Non-pigmented ciliary epithelial cell (primary cell): ENCODE measurements at places on chromosomes 4 and X.

DNA sequence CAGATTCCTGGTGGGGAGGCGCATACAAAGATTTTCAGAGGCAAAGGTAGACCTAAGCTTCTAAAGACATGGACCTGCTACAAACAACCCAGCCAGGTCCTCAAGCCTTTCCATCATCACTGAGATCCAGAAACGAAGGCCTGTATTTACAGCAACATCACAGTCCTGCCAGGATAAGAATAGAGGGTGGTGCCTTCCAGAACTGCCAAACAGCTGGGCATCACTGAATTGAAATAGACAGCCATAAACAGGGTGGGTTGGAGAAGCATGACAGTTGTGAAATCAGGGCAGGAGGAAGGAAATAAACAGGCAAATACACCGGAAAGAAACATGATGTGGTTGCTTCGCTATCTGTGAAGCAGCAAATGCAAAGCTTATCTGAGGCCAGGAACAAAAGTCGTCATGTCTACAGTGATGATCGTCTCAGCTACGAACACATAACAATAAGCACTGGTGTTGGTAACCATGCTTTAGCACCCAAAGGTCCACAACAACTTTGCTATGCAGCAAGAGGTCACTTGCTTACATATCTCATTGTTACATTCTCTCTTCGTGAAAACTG, 6.7 kb upstream of the TMEM154 start:
- DNase-seq = no peak

DNA sequence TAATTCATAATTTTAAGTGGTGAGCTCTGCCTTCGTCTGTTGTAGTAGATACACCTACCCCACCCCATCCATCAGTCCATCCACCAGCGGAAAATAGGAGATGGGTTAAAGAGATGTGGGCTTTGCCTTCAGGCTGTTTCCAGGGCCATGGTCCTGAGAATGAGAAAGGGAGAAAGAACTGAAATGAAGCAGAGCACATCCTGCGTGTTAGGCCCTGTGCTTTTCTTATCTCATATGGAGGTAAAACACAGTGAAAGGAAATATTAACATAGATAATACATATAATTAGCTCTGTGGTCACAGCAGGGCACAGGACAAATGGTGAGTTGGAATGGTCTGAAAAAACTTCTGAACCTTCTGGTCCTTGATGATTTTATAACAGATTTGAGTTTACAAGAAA, 393.5 kb downstream of the BMPR1B start:
- DNase-seq = no peak

DNA sequence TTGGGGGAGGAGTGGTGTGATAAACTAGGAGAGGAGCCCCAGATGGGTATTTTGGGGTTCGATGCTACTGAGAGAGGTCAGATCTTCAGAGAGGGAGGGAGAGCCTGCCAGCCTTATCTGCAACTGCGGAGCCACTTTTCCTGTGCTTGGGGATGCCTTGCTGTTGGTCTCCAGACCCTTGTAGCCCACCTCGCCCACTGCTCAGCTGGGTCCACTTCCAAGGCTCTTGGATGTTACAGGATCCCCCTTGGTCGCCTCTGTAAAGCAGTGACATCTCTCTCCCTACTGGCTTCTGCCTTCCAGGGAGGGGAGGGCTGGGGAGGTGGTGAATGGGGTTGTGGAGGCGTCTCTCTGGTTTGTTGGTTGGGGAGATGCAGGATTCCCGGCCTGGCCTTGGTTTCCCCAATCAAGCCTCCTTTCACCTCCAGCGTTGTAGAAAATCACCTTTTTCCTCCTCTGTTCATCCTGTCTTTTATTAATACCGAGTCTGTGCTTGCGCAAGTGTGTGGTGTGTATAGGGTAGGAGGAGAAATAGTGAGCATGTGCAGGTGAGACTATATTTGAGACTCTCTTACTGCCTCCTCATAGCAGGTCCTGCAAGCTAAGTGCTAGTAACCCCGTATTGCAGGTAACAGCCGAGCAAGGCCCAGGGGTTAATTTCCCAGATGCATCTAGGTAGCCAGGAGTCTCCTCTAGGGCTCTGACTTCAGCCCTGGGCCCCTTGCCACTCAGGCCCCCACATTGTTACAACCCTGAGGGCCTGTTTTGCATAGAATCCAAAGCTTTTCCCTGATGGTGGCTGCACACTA, 337.4 kb downstream of the ARHGAP10 start:
- DNase-seq = no peak

DNA sequence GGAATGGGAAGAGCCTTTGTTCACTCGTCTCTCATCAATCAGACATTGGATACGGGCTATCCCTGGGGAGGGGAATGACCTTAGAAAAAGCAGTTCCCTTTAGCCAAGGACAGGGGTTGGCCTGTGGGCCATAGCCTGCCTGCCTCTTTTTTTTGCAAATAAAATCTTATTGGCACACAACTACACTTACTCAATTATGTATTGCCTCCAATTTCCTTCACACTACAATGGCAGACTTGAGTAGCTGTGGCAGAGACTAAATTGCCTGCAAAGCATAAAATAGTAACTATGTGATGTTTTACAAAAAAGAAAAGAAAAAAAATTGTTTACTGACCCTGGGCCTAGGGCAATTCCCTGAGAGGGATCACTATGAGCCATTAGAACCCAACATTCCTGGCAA, 23.4 kb downstream of the PPP1R2C start:
- DNase-seq = no peak

GRCh38 chrX:39911278-39911897, 186.4 kb downstream of the BCOR start:
- no peak for DNase-seq

- DNase-seq = no peak
These were observed 29.8 kb downstream of the SGMS2 start for GRCh38 chr4:107854356-107855022.

DNA sequence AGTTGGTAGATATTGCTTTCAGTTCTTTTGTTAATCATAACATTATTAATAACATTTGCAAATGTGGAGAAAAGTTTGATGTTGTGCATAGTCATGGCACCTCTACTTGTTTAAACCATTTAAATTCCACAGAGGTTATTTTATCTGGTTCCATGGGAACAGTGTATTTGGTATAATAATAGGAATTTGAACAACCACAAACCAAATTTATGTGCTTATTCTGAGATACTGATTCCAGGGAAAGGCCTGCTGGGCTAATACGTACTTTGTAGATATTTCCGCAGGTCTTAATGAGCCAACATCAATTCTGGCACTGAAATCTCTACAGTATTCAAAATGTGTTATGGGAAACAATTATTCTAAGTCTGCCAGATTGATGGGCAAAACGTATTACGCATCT, 319.0 kb downstream of the DKK2 start:
- DNase-seq = no peak

GRCh38 chr4:212438-213188, 88.3 kb downstream of the ZNF718 start:
- DNase-seq = peak; percentile 70

GRCh38 chr4:2946812-2947600, 16.2 kb downstream of the NOP14 start:
- no peak for DNase-seq

DNA sequence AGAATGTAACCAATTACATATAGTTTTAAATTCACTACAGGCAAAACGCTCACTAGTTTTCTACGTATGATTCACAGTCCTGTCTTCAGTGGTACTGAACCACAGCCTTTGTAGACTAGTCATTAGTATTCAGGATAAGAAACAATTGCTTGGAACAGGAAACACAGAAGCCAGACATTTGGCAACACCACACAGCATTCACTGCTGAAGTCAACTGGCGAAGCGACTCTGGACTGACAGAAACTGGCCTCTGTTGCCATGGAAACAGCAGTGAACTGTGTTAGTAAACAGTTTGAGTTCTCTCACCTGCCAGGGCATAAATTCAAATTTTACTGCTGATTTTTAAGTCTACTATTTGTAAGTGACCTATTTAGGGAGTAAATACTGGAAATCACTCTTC, 57.6 kb downstream of the MAPK10 start:
- no peak for DNase-seq

GRCh38 chr4:176874721-176875445, 82.2 kb upstream of the VEGFC start:
- DNase-seq = no peak

DNA sequence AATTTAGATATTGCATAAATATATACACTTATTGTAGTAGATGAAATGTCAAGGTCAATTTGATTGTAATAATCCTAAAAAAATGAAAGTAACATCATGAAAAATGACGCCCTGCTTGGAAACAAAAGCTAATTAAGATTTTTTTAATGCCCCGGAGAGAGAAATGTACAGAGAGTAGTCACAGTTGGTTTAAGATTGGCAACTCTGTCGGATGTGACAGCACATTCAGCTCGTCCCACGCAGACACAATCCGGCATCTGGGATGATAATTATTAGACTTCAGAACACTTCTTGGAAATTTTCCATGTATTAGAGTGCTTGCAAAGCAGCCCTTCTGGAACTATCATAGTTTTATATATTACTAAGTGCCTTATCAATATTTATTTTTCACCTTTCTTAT, 478.0 kb downstream of the PDHA2 start:
- no peak for DNase-seq

GRCh38 chr4:90730752-90731151, 603.6 kb downstream of the CCSER1 start:
- DNase-seq = no peak

- DNase-seq = no peak
These were observed 205.4 kb downstream of the HS3ST1 start for GRCh38 chr4:11223311-11223710.

GRCh38 chr4:11549525-11549924, 120.8 kb upstream of the HS3ST1 start:
- DNase-seq = no peak

DNA sequence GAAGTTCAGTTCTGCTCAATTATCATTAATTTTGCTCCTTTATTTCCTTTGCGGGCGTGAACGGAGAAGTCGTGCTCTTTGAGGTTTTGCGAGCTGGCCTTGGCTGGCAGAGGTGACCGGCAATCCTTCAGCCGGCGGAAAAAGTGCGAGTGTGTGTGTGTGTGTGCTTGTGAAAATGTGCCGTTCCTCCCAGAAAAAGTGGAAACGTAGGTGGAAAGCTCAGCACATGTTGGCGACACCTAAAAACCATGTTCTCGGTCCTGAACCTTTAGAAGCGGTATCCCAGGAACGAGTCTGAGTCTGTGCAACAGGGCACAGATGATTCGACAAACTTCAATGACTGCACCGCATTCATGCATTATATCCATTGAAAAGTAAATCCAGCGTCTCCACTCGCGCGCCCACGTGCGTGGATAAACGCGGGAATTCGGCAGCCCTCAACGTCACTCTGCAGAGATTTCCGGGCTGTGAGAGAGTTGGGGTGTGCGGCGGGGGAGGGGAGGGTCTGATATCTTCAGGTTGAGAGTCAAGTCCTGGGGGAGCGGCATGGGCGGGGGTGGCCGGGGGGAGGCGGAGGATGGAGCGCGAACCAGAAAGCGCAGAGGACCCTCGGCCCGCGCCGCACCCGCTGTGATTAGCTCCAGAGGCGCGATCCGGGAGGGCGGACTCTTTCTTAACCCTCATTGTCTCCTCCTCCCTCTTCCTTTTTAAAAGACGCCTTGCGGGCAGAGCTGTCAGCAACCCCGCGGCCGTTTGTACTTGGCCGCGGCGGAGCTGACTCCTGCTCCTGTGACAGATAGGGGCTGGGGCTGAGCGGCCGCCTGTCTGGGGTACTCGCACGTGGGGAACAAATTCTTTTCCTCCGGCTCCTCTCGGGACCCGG, at the start of gene SHISA3:
SHISA3 (plus strand) TSS at position 737 of the 883 bp plus-strand sequence. CDS start 569 bp downstream, outside the sequence.
- DNase-seq = no peak

- no peak for DNase-seq
These were observed 8.7 kb downstream of the TBC1D14 start for GRCh38 chr4:6918338-6918737.

- DNase-seq = no peak
These were observed 13.1 kb downstream of the PDGFC start for GRCh38 chr4:156958276-156959074.

DNA sequence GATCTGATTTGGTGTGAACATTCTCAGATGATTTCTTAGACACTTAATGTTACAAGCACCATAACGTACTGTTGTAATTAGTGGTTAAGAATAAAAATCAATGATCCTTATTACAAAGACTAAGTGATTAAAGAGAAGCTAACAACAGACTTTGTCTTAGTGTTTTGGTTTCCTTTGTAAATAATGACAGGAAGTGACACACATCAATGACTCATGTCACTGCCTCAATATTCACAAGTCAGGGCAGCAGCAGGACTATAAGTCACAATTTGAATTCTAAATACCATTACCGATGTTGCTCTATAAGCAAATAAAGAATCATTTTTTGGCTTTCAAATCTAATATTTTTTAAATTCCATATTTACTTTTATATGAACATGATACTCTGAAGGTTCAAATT, 115.8 kb upstream of the FAT4 start:
- no peak for DNase-seq

GRCh38 chrX:49186125-49187027, at the start of gene PRICKLE3:
Gene PRICKLE3, minus strand, starts transcription at chrX:49186373. Its CDS starts 76 bp downstream, at chrX:49186297.
- no peak for DNase-seq

DNA sequence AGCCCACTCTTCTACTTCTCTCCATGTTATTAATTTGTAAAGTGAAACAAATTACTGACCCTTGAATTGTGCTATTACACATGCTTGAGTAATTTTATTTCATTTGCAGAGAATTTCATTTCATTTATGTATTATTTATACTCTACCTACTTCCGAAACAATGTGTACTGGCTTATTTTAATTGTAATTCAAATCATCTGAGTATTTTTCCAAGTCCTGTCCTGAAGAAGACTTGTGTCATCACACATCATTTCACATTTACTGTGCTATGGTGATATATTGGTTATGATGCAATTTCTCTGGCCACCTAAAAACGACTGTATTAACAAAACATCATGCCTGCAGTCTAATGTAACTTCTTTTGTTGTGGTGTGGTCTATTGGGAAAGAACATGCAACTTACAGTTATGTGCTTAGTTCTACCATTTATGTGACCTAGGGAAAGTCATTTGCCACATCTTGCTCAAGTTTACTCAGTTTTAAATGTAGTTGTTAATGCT, 384.5 kb downstream of the RPA4 start:
- DNase-seq = no peak

GRCh38 chr4:152348670-152349069, 187.2 kb downstream of the FBXW7 start:
- DNase-seq = no peak

- no peak for DNase-seq
These were observed 92.2 kb upstream of the RAPGEF2 start for GRCh38 chr4:159010563-159011260.

- DNase-seq = peak; percentile 20
These were observed 179.5 kb downstream of the CEP135 start for GRCh38 chr4:56128213-56128612.

- no peak for DNase-seq
These were observed 729.0 kb upstream of the AADAT start for GRCh38 chr4:170818786-170819185.

DNA sequence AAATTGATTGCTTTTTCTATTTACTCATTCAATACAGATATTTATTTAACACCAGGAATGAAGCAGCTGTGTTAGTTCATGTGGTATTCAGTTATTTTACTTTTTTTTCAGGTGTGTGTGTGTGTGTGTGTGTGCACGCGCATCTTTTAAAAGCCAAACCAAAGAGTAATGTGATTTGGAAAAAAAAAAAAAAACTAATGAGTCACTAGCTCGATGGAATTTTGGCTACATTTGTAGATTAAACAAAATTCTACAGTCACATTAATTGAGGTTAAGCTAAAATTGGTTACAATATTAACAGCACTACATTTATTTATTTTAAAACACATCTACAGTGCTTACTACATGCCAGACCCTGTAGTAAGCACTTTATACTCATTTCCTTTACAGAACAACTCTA, 66.8 kb downstream of the HHIP start:
- no peak for DNase-seq

- no peak for DNase-seq
These were observed 40.3 kb downstream of the EFNB1 start for GRCh38 chrX:68868902-68869800.
